GM12864 (cell line): ENCODE measurements at places on chromosomes 13 and 19.

- DNase-seq, result no peak
Measured at GRCh38 chr19:23286477-23286876, 36.3 kb upstream of the ZNF724 start.

GRCh38 chr13:98142380-98143156, at the start of gene FARP1:
TSS of gene FARP1 (plus strand) at chr13:98143094. CDS start at chr13:98213243, 70,149 bp downstream.
- DNase-seq, result no peak

DNA sequence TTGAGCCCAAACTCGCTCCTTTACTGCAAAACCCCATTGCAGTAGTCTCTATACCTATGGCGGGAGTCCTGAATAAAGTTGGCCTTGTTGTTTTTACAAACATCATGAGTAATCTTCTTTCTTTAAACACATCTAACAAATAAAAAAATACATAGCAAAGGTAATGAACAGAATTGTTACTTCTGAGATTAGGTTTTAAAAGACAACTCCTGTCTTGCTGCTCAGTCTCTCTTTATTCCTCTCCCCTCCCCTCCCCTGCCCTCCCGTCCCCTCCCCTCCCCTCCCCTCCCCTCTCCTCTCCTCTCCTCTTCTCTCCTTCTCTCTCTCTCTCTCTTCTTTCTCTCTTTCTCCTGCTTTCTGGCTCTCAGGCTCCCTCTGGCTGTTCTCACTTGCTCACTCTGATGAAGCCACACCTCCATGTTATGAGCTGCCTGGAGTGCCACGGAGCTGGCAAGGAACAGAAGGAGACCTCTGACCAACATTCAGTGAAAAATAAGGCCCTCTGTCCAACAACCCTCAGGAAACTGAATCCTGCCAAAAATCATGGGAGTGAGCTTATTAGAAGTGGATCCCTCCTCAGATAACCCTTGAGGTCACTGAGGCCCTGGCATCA, 300.7 kb upstream of the MIR17HG start:
- DNase-seq, result no peak

DNA sequence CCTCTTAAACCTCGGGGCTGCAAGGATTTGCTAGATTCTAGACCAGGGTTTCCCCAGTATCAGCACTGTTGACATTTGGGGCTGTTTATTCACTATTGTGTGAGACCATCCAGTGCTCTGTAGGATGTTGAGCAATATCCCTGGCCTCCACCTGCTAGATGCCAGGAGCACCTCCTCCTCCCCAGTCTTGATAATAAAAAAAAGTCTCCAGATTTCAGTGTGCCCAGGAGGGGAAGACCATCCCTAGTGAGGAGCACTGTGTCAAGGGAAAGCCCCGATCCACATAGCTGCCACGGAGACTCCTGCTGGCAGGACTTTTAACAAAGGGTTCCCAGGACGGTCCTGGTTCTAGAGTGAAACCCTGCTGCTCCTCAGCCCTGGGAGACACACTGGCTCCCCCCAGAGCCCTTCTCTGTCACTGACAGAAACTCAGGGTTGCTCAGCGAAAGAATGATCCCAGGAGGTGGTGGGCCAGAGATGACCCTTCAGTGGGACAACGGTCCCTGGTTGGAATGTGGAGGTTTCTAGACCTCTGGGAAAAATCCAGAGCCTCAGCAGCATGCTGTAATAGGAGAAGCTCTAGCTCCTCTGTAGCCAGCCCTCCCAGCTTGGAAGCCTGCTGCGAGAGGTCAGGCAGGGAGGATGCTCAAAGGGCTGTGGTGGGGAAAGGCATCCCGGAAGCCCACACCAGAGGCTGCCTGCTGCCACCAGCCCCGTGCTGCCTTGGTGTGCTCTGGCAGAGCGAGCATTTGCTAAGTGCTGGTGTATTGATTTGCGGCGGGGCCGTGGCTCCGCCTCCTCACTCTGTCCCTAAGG, 20.3 kb downstream of the LYL1 start:
- DNase-seq, result no peak

GRCh38 chr13:31675440-31675953, 63.8 kb upstream of the RXFP2 start:
- DNase-seq, result no peak

- no peak for DNase-seq
Measured at GRCh38 chr13:113209336-113209758, at the start of gene CUL4A. TSS of gene CUL4A (plus strand) at chr13:113209613. CDS start at chr13:113209628, 15 bp downstream.

DNA sequence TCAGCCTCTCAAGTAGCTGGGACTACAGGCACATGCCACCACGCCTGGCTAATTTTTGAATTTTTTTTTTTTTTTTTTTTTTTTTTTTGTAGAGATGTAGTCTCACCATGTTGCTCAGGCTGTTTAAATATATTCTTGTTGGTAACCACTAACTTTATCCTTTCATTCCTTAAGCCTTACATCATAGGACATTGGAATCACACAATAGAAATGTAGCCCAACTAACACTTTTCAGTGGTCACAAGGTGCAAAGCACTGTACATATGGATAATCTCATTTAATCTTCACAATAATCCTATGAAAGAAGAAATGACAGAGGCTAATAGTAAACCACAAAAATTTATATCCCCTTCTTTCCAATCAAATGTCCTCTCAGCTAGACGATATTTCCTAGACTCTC, 417.8 kb upstream of the DACH1 start:
- DNase-seq, result no peak

- no peak for DNase-seq
Measured at GRCh38 chr19:2135474-2136402, 15.6 kb downstream of the AP3D1 start.

GRCh38 chr13:43804461-43805070, 17.8 kb upstream of the ENOX1 start:
- DNase-seq, result peak; percentile 21

DNA sequence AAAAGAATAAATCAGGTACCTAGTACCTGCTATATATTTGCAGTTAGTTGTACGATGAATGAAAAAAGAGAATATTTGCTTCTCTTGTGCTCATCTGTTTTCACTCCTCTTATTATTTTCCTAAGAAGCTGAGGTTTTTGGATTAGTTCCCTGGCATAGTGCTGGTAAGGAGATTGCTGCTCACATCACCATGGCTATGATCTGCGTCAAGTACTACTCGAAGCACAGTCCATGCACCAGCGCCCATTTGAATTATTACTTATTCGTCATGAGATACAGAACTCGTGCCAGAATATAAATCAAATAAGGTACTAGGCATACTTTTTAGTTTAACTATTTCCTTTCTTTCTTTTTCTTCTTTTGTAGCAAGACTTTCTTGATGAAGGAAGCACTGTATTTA, 7.1 kb downstream of the SERTM1 start:
- no peak for DNase-seq

DNA sequence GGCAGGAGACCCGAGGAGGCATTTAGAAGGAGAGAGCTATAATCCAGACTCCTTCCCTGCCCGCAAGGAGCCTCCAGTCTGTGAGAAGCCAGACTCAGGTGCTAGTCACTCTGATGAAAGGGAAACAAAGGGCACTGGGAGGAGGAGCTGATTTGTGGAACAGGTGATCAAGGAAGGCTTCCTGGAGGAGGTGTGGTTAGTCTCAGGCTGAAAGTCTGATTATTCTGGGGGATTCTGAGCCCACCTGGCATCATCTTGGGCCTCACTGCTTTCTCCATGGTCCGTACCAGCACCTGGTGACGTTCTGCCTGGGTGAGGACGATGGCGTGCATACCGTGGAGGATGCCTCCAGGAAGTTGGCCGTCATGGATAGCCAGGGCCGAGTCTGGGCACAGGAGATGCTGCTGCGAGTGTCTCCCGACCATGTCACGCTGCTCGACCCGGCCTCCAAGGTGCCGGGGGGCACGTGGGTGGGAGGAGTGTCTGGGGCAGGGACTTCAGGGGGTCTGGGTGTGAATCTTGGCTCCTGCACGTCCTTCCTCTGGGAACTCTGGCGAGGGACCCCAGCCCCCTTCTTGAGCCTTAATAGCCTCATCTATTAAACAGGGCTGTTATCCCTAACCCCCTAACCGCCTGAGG, 3.9 kb downstream of the EPS8L1 start:
- DNase-seq, result no peak

DNA sequence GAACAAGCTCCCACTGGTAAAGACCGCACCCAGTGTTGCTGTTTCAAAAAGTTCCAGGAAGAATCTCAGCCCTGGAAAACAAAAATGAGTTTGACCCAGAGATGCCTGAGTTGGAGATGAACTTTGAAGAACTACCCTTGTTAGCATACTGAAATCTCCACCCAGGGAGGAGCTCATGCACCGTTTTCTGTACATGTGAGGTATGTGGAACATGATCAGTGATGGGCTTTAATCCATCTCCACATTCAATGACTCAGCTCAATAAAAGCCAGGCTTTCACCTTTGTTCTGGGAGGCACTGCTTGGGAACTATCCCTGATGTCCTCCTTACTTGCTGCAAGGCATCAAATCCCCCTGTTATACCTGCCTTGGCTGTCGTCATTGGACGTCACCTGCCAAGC, 279.9 kb downstream of the UQCRFS1 start:
- no peak for DNase-seq

DNA sequence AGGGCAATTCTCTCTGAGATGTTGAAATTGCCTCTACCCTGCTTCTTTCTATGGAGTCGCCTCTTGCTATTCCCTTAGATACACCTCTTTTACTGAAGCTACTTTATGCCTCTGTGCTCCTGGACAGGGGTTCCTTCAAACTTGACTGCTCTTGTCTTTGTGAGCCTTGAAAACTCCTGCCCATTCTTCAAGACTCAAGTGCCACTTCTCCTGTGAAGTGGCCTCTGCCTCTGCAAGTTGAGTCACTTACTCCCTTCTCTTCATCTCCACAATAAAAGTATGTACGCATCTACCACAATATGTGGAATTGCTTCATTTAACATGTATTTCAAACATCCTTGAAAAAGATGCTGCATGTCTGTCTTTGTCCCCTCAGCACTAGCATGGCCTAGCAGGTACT, 66.0 kb upstream of the TPP2 start:
- no peak for DNase-seq

- no peak for DNase-seq
Measured at GRCh38 chr19:53978975-53979801, 12.2 kb upstream of the CACNG6 start.

DNA sequence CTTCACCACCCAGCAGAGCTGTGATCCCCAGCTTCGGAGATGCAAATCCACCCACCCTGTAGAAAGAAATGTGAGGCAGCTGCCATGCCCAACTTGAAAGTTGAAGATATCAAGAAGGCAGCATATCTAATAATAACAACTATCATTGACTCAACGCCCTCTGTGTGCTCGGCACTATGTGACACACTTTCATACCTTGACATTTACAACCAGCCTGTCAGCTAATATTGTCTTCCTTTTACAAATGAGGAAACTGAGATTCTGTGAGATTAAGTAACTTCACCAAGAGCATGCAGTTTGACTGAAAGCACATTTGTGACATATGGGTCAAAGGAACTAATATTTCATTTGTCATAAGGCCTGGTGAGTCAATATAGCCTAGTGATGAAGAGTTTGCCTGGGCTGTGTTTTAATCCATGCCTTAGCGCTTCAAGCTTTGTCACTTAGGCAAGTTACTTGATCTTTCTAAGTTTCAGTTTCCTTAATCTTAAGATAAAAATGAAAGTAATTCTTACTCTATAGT, 137.0 kb downstream of the FLT1 start:
- DNase-seq, result no peak
